ENCODE measurements at places on chromosomes 7 and 10.
A peak's percentile ranks its signal among the peaks of the same experiment; 100 is the strongest.

DNA sequence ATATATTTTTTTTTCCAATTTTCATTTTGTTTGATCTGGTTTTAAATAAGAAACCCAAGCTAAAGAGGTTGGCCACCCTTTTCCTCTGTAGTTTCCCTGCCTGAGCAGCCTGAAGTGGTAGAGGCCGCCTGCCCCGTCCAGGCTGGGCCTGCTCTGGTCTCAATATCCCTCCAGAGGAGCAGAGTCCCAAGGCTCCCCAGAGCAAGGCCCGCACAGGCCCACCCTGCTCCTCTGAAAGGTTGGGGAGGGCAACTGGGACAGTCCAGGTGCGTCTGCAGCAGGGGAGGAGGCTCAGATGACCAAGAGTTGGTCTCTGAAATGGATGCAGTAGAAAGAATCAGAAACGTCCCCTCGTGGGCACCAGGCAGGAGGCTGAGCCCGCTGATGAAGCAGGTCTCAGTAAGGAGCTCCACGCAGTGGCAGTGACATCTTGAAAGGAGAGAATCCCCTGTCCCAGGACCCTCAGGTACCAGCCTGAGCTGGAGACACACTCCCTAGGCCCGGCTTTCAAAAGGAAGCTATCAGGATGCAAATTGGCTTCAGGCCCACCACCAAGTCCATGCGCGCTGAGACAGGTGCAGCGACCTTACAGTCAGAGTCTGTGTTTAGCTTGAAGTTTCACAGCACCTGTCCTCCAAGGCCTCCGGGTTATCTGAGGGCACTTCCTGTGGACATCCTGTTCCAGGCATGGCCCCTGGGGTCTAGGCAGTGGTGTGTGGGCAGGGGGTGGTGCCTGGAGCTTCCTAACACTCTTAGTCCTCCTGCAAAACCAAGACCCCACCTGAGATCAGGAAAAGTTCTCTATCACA lies 37.7 kb downstream of the EN2 start:
- no peak for DNase-seq

- DNase-seq: no peak
Observed at GRCh38 chr10:28479425-28479865, 53.5 kb upstream of the WAC start.

- no peak for DNase-seq
Observed at GRCh38 chr7:88279323-88279722, 27.4 kb downstream of the STEAP4 start.

GRCh38 chr7:49878627-49879026 lies 105.2 kb downstream of the VWC2 start:
- no peak for DNase-seq

GRCh38 chr7:30630986-30631385 lies 36.3 kb downstream of the GARS1 start:
- no peak for DNase-seq

DNA sequence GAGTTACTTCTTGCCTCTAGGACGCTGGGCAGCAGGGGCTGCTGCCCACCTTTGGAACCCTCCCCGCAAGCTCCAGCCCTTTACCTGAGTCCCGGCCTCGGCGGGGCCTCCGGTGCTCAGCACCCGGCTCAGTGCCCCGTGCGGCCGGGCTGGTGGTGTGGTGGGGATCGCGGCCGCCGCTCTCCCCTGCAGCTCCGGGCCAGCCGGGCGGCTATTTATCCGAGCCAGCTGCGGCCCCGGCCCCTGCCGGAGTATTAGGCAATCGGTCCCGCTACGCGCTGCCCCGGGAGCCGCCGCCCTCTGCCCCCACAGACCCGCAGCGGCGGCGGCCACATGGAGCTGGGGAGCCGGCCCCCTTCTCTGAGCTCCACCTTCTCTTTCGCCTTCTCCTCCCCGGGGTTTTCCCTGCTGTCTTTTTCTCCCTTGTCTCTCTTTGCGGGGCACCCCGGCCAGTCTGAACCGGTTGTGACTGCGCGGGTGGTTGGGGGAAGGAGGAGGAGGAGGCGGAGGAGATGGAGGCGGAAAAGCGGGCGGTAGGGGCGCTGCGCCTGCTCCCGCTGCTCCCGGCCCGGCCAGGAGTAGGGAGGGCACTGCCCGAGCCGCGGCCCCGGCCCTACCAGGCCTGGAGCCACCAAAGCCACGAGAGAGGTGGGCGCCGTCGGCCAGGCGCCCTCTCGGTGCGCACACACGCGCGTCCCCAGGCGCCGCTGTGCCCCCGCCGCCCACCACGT lies at the start of gene SLC16A9:
SLC16A9 (minus strand) TSS at position 456 of the 731 bp plus-strand sequence. CDS start 25,559 bp downstream, outside the sequence.
- peak; percentile 86 for DNase-seq

DNA sequence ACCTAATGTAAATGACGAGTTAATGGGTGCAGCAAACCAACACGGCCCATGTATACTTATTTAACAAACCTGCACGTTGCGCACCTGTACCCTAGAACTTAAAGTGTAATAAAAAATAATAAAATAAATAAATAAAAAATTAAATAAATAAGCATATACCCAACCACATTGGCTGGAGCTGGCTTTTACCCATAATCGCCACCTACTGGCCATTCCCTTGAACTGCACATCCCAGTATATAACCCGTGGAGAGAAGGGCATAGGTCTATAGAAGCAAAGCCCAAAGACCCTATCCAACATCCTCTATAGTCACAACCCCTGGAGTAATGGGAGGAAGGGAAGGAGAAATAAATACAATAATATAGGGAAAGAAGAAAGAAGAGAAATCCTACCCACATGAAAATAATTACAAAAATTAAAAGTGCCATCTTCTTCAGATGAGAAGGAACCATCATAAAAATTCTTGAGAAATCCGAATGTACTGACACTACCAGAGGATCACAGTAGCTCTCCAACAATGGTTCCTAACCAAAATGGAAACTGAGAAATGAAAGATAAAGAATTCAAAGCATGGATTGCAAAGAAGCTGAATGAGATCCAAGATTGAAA lies 65.6 kb downstream of the TWIST1 start:
- no peak for DNase-seq

- DNase-seq: no peak
Observed at GRCh38 chr7:31488562-31489203, 25.2 kb upstream of the ITPRID1 start.

DNA sequence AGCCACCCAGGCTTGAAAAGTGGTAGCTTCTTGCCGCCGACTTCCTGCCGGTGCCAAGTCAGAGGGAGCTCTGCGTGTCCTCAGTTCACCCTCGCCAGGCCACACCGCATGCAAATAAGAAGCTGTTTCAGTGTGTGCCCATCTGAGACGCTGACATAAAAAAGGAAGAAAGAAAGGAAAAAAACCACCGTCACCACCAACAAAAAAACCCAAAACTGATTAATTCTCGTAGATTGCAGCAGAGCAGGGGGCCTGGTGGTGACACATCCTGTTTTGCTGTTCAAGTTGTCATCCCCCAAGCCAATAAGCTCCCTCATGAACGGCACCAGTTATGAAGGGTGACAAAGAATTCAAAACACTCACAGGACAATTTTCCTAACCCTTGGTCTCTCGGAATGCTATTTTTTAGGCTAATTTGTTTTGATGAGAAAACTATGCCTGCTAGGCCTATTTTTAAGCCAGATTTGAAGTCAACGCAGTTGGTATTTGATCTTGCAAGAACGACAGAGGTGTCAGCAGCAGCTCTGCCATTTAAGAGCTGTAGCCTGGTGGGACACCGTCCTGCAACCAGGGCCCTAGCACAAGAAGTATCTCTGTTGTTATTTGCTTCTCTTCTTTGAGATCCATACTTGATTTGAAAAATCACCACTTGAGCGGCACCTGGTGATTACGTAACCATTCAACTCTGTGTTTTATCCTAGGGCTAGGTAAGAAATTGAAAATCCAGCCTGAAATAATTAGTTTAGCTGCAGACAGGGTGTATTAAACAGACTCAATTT lies 145.6 kb downstream of the PFKFB3 start:
- DNase-seq: peak; percentile 83

GRCh38 chr7:5193880-5194279 lies 3.8 kb downstream of the WIPI2 start:
- no peak for DNase-seq

DNA sequence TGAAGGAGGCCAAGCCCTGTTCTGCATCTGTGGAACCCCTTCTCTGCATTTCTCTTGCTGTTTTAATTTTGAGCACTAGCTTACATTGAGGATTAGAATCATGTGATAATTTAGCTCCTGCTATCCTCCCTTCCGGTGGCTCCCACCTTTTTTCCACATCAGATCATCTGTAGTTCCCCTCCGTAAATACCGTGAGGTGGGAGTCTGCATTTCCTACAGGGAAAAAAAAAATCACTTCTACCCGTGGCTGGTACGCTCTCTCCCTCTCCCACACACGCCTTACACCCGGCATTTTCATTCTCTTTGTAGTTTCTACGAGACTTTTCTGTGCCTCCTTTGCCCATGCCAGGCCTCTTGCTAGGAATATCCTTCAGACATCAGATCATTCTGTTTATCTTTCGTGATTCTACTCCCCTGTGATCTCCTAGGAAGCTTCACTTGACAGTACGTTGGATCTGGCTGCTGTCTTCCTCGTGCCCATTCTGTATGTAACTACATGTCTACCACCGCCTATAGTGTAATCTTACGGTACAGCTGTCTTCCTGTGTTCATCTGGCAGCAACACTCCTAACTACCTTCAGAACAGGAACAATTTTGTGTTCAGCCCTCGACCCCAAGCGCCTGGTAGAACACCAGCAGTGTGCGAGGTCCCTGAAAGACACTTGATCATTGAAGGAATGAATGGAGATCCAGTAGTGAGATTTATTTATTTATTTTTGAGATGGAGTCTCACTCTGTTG lies 41.7 kb upstream of the OCM start:
- no peak for DNase-seq

DNA sequence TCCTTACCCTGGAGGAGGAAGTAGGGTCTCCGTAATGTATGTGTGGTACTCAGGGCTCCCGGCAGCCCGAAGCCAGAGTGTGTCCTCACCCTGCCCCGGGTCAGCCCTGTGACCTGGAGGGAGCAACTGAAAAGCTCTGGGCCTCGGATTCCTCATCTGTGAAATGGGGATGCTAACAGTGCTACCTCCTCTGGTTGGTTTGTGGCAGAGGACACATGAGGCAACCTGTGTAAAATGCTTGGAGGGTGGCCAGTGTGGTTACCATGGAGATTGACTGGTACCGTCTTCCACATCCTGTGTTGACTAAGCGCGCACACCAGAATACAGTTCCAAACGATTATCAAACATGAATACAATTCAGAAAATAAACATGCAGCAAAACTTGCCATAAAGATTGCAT lies 163.8 kb upstream of the KLF6 start:
- no peak for DNase-seq

- no peak for DNase-seq
Observed at GRCh38 chr10:15943426-15943825, 83.1 kb upstream of the MINDY3 start.

- DNase-seq: peak; percentile 89
Observed at GRCh38 chr7:74417419-74417971, 36.2 kb upstream of the GTF2IRD1 start.

DNA sequence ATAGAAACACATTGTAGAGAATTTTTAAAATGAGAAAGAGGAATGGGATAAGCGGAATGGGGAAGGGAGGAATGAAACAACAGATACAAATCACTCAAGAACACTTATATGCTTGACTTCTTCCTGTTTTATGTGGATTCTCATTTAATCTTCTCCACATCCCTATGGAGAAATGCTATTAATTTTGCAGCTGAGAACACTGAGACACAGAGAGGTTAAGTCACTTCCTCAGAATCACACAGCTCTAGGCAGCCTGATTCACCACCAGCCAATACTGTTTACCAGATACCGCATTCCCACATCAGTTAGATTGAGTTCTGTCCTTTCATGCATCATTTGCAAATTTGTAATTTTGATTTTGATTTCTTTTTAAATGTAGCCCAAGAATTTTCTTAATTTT lies 170.5 kb downstream of the SH2D4B start:
- DNase-seq: no peak

DNA sequence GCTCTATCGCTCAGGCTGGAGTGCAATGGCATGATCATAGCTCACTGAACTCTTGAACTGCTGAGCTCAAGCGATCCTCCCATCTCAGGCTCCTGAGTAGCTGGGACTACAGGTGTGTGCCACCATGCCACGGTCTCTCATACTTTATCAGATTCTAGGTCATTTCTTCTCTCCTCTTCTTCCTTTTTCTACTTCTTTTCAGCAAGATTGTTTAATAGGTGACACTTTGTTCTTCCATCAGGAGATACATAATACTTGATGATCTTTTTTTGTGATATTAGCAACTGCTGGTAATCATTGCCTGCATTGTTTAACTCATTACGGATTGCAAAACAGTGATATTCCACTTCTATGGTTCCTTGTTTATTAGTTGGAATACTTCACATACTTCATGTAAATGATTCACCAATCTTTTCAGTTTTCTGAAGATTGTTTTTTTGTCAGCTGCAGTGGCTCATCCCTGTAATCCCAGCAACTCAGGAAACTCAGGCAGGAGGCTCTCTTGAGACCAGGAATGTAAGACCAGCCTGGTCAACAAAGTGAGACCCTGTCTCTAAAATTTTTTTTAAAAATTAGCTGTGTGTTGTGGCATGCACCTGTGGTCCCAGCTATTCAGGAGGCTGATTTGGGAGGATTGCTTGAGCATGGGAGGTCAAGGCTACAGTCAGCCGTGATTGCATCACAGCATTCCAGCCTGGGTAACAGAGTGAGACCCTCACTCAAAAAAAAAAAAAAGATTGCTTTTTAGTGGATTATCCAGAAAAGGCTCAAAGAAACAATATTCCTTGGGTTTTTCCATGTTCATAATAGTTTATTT lies 36.2 kb upstream of the CHST3 start:
- no peak for DNase-seq

GRCh38 chr10:69261184-69261583 lies 17.1 kb upstream of the HK1 start:
- no peak for DNase-seq

GRCh38 chr10:61136139-61136538 lies 192.2 kb upstream of the RHOBTB1 start:
- DNase-seq: no peak

GRCh38 chr7:4642468-4643203 lies 39.5 kb upstream of the FOXK1 start:
- DNase-seq: no peak

- DNase-seq: peak; percentile 69
Observed at GRCh38 chr7:4282434-4283223, 399.5 kb upstream of the FOXK1 start.

- no peak for DNase-seq
Observed at GRCh38 chr7:155003092-155003375, at the start of gene PAXIP1. Gene PAXIP1, minus strand, starts transcription at chr7:155003124. Its CDS starts 195 bp downstream, at chr7:155002929.

DNA sequence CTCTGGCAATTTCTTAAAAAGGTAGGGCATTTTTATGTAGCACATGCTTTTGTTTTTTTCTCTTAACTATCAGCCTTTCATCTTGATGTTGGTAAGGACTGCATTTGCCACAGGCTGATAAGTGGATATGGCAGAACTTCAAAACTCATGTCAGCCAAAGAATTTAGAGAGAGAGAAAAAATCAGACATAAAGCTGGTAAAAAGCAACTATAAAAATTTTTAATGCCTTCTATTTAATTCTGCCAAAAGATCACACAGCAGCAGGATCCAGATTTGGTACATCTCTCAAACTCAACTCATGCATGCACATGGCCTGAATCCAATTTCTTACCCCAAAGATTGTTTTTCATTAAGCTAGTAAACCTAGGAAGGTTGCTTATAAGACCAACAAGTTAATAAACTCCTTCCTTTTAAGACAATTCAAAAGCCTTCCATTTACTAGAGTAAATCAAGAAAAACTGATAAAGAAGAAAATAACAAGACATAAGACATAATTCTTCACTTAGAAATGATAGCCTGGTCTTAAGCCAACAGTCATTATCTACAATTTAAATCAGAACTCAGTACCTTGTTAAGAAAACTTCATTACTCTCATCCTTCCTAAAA lies 69.3 kb downstream of the GLI3 start:
- no peak for DNase-seq
